ENCODE measurements at places on chromosomes 11 and 22.

DNA sequence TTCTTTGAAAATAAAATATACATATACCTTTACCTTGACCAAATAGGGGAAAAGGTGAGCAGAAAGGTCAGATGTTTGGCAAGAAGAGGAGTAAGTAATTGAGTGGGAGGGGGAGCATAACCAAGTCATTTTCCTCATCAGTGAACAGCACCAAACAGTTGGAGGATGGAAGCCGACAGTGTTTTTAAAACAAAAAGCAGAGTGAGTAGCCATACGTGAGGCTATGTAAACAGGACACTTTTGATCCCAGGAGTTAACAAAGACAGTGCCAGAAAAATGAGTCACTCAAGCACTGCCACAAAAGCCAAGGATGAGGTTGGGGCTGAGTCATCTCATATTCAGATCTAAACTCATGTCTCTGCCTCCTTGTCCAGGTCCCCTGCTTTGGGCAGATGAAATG is 734.7 kb downstream of the KCNA4 start:
- no peak for DNase-seq

GRCh38 chr11:12531681-12532080 is 142.5 kb upstream of the TEAD1 start:
- no peak for DNase-seq

- no peak for DNase-seq
Observed at GRCh38 chr11:93099806-93100205, 98.0 kb downstream of the SLC36A4 start.

DNA sequence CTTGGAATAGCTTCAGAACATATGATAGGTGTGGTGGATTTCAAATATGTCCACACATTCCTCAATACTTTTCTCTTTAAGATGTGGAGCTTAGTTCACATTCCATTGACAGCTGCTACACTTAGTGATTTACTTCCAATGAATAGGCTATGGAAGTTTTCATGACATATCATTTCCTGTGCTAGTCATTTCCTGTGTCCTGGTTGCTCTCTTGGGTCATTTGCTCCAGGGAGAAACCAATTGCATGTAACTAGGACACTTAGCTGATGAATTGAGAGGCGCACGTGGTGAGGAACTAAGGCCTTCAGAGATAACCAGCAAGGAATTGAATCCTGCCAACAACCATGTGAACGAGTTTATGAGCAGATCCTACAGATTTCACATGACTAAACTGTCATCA is 120.9 kb downstream of the SLC17A6 start:
- DNase-seq = no peak

DNA sequence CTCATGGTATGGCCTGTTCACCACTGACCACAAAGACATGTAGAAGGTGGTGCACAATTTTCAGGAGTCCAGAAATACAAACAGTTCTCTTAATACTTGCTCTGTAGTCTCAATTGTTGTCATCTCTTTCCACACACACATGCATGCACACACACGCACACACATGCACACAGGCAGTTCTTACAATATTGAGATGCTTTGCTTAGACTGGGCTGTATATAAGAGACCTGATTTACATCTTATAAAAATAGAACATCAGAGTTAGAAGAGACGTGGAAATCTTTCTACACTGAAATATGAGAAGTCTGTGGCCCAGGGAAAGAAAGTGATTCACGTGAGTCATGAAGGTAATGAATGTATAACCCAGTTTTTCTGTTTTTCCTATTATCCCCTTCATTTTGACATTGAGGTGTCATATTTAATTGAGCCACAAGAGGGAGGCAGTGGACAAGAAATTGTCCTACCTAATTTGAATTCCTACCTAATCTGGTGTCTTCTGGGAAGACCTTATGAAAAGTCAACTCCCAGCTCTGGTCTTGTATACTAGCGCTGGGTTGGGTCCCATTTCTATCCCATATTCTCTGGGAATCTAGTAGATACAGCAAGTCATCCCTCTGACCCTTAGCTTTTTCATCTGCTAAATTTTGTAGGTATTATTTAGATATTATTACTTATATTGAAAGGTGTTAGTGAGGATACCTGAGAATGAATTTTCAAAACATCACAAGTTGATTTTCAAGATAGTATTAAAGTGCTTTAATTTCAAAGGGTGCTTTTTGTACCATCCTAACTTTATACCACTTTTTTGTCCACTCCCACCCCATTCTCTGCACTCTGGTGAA is 14.9 kb upstream of the MS4A4A start:
- peak; percentile 26 for DNase-seq

DNA sequence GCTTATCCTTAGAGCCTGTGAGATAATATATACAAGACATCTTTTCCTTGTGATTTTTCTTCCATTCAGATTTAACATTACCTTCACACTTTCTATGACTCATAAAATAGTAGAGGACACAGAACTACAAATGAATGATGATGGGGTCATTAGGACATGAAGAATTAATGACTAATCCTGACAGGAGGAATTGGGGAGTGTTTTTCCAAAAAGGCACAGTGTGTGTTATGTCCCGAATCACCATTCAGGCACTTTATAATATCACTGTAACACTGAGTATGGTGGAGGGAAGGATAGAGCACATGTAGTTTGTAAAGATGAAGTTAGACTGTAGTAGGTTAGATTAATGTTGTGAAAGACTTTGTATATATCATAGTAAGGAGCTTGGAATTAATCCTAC is 391.3 kb downstream of the JRKL start:
- DNase-seq = no peak

GRCh38 chr22:44621401-44622146 is 80.4 kb upstream of the PRR5 start:
- no peak for DNase-seq

- DNase-seq = no peak
Observed at GRCh38 chr22:32803020-32803737, 1.7 kb downstream of the TIMP3 start.

DNA sequence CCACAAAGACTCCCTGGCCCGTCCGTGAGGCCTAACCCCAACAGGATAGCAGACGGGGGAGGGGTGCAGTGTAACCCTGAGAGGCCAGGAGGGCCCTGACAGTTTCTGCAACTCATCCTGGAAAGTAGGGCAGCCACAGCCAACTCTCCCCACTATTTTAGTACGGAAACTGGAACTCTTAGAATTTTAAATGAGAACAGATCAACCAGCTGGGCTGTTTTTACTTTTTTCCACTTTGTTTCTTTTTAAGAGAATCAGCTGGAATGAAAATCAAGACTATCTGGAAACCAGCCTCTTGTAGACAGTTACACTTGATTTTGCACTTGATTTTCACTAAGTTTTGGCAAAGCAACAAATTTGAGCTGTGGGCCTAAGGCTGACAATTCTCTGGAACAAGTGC is 42.7 kb upstream of the NRIP3 start:
- no peak for DNase-seq

GRCh38 chr22:40368016-40368415 is 2.4 kb upstream of the SGSM3 start:
- no peak for DNase-seq

- no peak for DNase-seq
Observed at GRCh38 chr22:48187356-48187755, 1424.9 kb downstream of the TBC1D22A start.

GRCh38 chr11:134995741-134996140 is 583.7 kb upstream of the B3GAT1 start:
- no peak for DNase-seq

GRCh38 chr22:27283714-27284113 is 517.8 kb downstream of the MN1 start:
- DNase-seq = no peak

- DNase-seq = no peak
Observed at GRCh38 chr11:67486481-67487195, 3.8 kb downstream of the AIP start.

GRCh38 chr11:133408402-133408801 is 123.9 kb downstream of the OPCML start:
- DNase-seq = no peak

DNA sequence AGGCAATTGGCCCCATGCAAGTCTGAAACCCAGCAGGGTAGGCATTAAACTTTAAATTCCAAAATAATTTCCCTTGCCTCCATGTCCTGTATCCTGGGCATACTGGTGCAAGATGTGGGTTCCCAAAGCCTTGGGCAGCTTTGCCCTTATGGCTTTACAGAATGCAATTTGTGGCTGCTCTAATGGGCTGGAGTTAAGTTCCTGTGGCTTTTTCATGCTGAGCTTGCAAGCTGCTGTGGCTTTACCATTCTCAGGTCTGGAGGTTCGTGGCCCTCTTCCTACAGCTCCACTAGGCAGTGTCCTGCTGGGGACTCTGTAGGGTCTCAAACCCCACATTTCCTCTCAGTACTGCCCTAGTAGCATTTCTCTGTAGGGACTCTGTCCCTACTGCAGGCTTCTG is 15.0 kb upstream of the BIRC3 start:
- no peak for DNase-seq

DNA sequence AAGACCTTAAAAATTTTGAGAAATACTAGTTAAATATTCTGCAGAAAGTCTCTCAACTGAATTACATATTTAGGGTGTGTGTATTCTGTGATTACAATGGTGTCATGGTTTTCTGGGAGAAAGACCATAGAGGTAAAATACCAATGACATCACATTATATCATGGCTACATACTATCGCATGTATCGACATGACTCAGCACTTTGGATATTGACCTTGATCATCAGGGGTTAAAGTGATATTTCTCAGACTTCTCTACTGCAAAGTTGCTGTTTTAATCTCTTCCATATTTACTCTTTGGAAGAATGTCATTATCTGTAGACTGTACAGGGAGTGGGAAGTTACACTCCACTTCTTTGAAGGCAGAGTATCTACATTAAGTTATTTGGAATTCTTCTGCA is 1046.6 kb downstream of the FAM181B start:
- DNase-seq = no peak

DNA sequence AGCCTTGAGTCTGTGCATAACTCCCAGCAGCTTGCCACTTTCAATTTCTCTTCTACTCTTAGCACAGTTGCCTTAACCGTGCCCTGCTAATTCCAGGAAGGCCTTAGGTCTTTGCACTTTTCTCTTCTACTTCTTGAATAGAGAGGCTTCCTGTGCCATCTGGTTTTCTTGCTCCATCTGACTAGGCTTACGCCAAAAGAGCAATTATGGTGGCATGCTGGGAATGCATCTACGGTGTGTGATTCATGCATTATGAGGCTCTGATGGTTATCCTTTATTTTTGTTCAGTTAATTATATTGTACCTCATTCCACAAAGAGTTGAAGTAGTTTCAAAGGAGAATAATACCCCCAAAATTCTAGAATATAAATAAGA is 29.4 kb downstream of the SIK2 start:
- no peak for DNase-seq

GRCh38 chr11:115942011-115942410 is 437.8 kb upstream of the CADM1 start:
- DNase-seq = no peak

- DNase-seq = no peak
Observed at GRCh38 chr11:85823816-85824215, 12.9 kb upstream of the SYTL2 start.

GRCh38 chr11:118206391-118207031 is 18.3 kb downstream of the JAML start:
- no peak for DNase-seq

DNA sequence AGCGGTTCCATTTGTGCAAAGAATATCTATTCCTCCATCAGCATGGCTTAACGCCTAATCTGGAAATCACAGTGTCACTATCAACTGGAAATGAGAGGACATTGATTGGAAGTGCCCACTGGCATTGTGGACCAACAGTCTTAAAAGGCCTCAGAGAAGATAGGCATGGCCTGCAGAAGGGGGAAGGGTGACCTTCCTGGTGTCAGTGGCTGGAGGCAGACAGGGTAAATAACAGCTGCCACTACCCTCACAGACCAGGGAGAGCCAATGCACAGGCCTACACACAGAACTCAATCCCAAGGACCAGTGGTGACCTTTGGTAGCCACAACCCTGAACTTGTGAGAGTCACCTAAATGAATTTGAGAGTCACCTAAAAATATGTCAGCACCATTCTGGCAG is 36.0 kb downstream of the DDIAS start:
- DNase-seq = no peak

- DNase-seq = no peak
Observed at GRCh38 chr11:104015649-104016415, 20.6 kb upstream of the DDI1 start.

- no peak for DNase-seq
Observed at GRCh38 chr11:2434506-2435255, 9.6 kb downstream of the TRPM5 start.

GRCh38 chr11:66688561-66689534 is 11.2 kb upstream of the RBM4B start:
- DNase-seq = no peak

- no peak for DNase-seq
Observed at GRCh38 chr11:72639502-72640375, 34.5 kb downstream of the PDE2A start.

- no peak for DNase-seq
Observed at GRCh38 chr11:33844236-33844635, 47.6 kb downstream of the LMO2 start.

- peak; percentile 90 for DNase-seq
Observed at GRCh38 chr11:63916837-63917691, at the start of gene RCOR2. Gene RCOR2 (minus strand): TSS chr11:63917164. CDS start chr11:63916456, 708 bp downstream.

GRCh38 chr11:117182551-117182935 is 4.0 kb downstream of the SIDT2 start:
- DNase-seq = no peak

DNA sequence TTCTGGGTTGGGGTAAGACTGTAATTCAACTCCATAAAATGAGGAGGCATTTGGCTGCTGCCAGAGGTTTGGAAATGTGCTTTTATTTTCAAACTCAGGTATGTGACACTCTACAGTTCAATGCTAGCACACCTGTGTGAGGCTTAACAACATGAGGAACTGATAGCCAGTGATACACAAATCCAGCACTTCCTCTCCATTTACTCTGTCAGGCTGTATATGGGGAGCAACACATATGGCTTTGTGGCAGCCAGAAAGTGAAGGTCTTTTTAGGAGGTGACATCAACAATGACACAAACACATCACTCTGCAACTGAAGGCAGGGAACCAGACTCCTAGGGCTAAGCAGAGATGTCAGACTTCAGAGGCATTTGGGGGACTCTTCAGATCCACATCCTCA is 4.6 kb upstream of the LYVE1 start:
- no peak for DNase-seq

- DNase-seq = peak; percentile 67
Observed at GRCh38 chr11:115642660-115643059, 138.4 kb upstream of the CADM1 start.

All from NCI-H146 (cell line).